ENCODE measurements at places on chromosomes 13 and 19.
A peak's percentile ranks its signal among the peaks of the same experiment; 100 is the strongest.

DNA sequence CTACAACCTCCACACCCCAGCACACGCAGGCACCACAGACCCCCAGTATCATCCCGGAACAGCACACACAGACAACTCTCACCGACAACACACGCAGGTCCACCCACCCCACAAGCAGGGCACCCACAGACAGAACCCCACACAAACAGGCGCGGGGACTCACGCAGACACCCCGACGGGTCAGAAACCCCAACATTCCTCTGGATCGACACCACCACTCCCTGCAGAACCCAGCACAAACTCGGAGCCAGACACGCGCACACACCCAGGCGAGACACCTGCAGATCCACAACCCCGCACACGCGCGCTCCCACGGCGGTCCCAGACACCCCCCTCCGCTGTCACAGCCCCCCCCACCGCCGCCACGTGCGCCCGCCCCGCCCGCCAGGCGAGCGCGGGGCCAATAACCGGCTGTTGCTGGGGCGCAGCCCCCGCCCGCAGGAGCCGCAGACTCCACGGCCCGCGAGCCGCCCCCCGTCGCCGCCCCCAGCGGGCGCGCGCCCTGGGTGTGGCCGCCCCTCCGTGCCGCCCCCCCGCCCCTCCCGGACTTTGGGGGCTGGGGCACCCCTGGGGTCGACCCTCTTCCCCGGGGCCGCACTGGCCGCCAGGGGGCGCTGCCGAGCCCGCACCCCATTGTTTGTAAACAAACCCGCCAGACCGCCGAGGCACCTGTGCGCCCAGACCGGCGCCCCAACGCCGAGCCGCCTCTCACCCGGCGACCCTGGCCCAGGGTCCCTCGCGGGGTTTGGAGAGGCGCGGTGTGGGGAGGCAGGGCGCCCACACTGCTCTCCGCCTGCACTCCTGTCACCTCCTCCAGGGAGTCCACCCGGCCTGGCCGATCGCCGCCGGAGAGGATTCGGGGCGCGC is 712 bp downstream of the BBC3 start:
- no peak for DNase-seq

DNA sequence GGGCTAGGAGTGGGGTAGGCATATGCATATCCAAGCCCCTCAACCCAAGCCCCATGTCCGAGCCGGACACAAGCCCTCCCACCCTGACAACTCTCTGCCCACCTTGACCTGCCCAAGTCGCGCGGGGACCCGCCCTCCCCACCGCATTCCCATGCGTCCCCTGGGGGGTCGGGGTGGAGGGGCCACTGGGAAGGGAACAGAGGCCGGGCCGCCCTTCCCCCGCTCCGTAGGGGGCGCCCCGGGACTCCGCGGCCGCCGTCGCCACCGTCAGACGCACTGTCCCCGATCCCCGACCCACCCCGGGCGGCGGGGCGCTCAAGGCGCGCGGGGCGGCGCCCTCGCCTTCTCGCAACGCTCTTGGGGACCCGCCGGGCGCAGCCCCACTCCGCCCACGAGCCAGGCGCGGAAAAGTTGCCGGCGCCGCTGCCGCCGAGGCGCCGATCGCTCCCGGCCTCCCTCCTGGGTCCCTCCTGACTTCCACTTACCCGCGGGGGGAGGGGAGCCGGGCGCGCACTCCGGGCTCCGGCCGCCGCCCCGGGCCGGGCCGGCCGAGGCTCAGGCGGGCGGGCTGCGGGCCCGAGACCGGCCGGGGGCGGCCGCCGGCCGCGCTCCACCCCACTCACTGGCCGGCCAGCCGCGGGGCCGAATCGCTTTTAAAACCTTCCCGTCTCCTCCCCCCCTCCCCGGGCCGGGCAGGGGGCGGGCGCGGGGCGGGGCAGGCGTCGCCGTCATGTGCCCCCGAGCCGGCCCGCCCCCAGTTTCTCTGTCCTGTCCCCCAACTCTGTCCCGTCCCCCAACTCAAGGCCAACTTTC is 34.4 kb upstream of the NANOS3 start:
- no peak for DNase-seq

DNA sequence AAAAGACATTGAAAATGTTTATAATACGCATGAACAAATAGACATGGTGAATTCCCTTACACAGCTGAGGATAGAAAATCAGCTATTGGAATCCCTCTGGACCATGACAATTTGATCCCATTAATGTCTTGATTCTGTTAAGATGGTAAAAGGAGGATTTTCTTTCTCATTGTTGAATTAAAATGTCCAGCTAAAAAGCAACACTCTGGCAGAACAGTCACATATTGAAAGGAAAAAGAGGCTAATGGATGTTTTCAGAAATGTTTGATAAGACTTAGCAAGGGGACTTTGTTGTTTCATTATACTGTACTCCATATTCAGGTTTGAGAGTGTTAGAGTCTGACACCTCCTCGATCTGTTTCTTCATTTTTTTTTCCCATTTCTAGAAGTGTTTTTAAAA is 296.0 kb downstream of the OLFM4 start:
- DNase-seq, result no peak

DNA sequence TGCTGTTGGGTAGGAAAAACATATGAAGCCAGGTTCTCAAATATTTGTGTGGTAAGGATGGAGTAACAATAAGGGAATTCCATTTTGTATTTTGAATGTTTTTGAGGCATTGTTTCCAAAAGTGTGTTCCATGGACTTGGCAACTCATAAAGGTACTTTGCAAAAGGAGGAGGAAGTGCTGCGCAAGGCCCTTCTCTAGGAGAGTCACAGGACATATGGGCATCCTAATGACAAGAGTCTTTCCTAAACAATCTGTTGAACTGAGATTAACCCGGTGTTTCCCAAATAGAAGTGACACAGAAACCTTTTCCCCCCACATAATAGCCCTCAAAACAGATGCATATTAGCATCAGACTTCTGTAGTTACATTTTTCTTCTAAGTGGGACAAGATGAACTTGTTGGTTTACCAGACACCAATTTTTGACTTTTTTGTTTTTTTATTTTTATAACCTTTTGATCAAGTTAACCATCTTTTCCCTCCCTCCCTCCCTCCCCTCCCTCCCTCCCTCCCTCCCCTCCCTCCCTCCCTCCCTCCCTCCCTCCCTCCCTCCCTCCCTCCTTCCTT is 209.3 kb downstream of the PCCA start:
- no peak for DNase-seq

DNA sequence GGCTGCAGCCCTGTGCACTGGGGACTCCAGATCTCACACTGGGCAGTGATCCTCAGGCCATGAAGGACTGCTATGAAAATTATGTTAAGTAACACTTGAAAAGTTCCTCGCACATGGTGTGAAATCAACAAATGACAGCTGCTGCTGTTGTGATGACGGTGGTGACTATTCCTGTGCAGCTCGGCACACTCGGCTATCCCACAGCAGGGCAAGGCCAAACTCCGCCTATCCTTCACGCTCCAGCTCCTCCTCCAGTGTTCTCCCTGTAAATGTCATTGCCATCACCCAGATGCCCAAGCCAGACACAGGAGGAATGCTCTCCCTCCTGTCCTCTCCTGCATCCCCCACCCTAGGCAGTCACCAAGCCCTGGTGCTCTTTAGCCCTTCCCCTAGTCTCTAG is 31.3 kb downstream of the GRIK5 start:
- DNase-seq, result peak; percentile 7

- DNase-seq, result no peak
Observed at GRCh38 chr19:55015126-55015525, 22.9 kb downstream of the GP6 start.

DNA sequence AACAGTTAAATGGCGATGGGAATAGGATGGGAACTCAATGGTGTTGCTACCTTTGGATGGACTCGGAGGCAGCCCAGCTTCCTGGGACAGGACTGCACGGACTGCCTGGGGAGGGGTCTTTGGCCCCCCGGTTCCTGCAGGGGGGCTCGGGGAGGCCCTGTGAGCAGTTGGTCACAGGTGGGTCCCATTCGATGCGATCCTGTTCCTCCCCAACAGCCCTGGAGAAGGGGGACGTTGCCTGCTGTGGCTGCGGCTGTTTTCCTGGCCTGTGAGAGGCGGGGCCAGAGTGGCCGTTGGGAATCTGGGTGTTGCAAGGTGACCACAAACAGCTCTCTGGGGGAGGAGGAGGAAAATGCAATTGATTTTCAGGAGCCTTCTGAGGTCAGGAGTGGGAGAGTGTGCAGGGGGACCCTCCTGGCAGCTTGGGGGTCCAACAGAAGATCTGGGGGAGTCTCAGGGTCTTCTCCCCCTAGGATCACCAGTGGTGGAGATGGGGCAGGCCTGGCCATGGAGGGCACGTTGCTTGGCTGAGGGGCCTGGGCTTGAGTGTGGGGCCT is 1.9 kb upstream of the PLPPR3 start:
- no peak for DNase-seq

GRCh38 chr19:12596927-12597548 is 13.6 kb downstream of the ZNF490 start:
- DNase-seq, result no peak

All from pons (tissue), 1 donor.